ENCODE measurements at places on chromosomes 2 and 18. TPM values are rescaled to one million over a fixed set of nuclear protein-coding genes. Genes with fewer than 3 reads are reported as not detected.

Gene PFN4
- not detected for total RNA-seq

Gene C2orf66
- total RNA-seq = 1.0 TPM

Gene NAT8
- not detected for total RNA-seq

Gene SPHKAP
- total RNA-seq = not detected

Gene MBP
- total RNA-seq = 57.6 TPM

Gene PLCL1
- 11.2 TPM for total RNA-seq
